ENCODE measurements at places on chromosomes 3 and 15.

DNA sequence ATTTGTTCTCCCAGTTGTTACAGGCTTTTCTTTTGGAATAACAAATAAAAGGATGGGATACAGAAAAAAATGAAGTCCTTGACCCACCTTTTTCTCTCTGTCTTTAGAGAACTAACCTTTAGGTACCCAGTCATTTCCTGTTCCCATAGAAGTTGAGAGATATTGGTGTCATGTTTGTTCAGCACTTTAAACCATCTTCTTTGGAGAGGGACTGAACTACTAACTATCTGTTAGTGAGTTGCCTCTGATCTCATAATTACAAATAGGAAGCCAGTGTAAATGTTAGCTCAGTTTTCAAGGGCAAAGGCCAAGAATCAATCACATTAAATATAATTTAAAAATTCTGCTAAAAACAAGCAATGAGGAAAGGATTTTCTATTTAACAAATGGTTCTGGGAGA lies 72.9 kb upstream of the DCBLD2 start:
- no peak for DNase-seq

- DNase-seq: no peak
Measured at GRCh38 chr15:39887832-39888231, 32.2 kb downstream of the GPR176 start.

DNA sequence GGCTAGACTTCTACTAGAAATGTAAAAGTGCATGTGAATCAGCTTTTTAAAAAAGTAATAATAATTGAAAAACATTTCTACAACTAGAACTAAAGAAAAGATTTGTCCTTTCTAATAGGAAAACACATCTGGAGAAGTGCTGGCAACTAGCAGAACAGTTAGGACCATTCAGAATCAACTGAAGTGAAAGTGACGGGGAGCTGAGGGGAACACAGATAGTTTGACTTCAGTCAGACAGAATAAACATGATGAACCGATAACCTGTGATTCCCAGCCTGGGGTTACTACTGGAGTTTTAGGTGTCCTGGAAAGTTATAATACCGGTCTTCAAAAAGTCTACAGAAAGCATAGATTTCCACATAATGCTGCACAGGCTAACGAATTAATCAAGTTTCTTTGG lies 28.1 kb downstream of the OPA1 start:
- DNase-seq: no peak

DNA sequence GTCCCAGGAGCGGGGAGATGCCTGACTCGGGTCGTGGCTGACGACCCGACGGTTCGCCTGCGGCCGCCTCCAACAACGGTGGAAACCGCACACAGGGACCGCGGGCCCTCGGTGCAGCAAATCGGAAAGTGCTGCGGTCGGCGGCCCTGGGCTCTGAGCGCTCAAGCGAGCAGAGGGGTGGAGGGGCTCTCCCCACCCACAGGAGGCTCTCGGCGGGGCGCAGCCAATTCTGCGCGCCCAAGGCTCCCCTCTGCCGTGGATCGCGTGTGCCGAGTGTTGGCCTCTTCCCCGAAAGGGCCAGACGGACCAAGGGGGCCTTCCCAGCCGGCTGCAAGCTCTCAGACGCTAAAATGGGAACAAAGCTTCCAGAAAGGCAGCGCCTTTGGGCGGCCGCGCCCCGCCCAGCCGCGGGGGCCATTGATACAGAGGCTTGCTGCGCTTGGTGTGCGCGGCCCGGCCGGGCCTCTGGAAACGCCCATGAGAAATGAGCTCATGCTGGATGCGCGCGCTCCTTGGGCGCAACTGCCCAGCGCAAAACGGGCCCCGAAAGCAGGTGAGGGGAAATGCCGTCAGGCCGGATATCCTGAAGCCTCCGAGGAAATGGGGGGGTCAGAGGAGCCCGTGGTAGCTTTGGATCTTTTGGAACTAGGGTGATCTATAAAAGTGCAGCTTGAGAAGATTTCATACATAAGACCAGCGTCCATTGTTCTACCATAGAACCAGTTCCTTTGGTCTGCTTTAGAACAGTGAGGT lies 1.2 kb upstream of the GSK3B start:
- peak; percentile 62 for DNase-seq

GRCh38 chr3:156253150-156253549 lies 132.8 kb downstream of the KCNAB1 start:
- DNase-seq: no peak

GRCh38 chr3:40615110-40615915 lies 90.6 kb downstream of the ZNF621 start:
- no peak for DNase-seq

GRCh38 chr3:132405188-132405587 lies 12.1 kb upstream of the DNAJC13 start:
- DNase-seq: no peak

DNA sequence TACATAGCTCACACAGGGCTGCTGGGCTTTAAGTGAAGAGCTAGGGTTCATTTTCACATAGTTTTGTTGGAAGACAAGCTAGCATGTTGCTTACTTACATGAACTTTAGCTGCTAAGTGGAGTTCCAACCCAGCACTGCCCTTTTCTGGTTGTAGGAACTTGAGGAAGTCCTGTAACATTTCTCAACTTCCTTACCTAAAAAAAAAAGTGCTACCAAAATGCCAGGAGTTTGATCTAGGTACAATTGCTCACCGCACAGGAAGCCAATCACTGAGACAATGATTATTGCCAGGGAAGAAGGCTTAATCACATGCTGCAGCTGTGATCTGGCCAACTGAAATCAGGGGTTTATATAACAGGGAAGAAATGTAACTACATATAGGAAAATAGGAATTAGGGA lies 52.8 kb downstream of the IL12A start:
- no peak for DNase-seq

DNA sequence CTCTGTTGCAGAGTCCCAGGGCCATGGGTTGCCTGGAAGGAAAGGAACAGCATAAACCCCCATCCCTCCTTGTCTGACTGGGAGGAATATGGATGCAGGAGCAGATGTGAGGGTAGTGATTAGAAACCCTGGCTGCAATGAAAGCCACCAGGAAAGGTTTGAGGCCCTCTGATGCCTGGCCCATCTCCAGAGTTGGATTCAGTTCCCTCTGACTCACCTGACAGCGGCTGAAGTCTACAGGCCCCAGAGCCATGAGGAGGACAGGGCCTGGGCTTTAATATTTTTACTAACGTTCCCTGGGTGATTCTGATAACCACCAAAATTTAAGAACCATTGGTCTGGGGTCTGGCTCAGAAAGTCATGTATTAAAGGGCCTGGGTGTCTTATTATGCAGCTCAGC lies 214.0 kb downstream of the EPHB1 start:
- DNase-seq: no peak

DNA sequence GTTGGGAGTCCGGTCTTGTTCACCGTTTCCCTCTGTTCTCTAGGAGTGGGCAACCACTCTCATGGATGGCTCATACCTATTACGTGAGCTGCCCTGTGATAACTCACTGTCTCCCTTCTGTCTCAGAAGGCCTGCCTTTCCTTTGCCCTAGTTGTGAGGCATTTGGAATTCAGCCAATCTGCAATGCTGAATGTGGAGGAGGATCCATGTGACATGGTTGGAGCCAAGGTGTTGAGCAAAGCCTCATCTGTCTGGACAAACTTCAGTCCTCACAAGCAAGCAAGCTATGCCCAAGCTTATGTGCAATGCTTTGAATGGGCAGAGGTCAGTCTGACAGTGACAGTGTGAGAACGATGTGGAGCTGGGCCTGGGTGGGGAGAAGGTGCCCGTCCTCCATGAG lies 37.8 kb upstream of the ATP10A start:
- no peak for DNase-seq

- no peak for DNase-seq
Measured at GRCh38 chr15:77342807-77343206, 77.1 kb downstream of the PEAK1 start.
